Activated CD4-positive, alpha-beta memory T cell treated with anti-CD3 and anti-CD28 coated beads, Interleukin-2, amount 10 ng/mL, durations not matched to agents 7 days and 5 days (primary cell): ENCODE measurements at places on chromosomes 3 and 15. TPM values are rescaled to one million over a fixed set of nuclear protein-coding genes. Genes with fewer than 3 reads are reported as not detected.

DNA sequence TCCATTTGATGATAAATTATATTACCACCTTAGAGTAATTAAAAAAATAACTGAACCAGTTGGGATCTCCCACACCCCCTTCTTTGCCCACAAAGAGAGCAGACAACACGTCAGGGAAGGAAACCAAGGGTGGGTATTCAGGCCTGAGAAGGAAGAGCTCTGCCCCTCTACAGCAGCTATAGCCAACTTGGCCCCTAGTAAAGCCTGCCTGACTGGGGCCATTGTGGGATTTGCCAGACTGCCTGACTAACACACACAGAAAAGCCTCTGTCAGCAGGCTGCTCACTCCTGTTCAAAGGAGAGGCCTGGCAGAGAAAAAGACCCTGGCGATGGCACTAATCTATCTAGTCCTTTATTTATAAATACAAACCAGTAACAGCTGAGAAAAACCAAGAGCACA, 41.4 kb downstream of the ATP8B4 start:
- no peak overlapping the region for H3K27ac ChIP-seq
- H3K27me3 ChIP-seq, result no peaks in the 10 kb centered on the region
- peaks cover 26% of the 10 kb centered on the region for H3K36me3 ChIP-seq
- no peak for DNase-seq
- no peaks in the 10 kb centered on the region for H3K4me1 ChIP-seq

DNA sequence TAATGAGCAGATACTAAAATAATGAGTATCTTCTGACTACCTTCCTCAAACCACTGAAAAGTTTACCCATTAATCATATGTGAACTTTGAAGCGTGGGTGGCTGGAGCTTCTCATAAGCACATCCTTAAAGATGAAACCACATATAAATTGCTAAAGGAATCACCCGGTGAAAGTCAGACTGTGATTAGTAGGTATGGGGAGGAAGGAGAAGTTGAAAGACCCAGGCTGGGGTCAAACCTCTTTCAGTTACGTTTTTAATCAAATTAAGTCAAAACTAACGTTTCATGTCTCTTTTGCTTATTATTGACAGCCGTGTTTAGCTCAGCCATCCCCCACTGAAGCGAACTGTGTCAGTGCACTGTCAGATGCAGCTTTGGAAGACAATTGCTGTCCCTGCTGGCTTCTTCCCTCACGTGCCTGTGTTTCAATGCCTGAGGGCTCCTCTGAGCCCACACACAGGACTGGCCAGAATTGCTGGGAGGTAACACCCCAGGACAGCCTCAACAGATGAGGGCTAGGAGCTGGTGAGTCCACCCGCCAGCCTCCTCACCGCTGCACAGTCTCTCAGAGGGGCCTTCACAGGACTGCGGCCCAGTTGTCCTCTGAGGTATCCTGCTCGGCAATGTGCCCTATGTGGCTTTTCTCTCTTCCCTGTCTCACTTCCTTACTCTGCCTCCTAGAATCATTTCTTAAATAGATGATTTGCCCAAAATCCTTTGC, 29.3 kb upstream of the SH3BP5 start:
- H3K27ac ChIP-seq, result peak overlapping the region; percentile 42
- peaks cover under 1% of the 10 kb centered on the region for H3K36me3 ChIP-seq
- H3K27me3 ChIP-seq, result no peaks in the 10 kb centered on the region
- H3K4me1 ChIP-seq, result peaks cover 49% of the 10 kb centered on the region
- peak overlapping the region; percentile 11 for H3K4me3 ChIP-seq
- peak; percentile 42 for DNase-seq

Gene ST8SIA2
- not detected for total RNA-seq

Gene ADAMTS9
- total RNA-seq, result not detected

GRCh38 chr3:131001071-131001470, 25.6 kb downstream of the ASTE1 start:
- DNase-seq, result no peak
- no peak overlapping the region for H3K27ac ChIP-seq
- H3K27me3 ChIP-seq, result no peaks in the 10 kb centered on the region
- no peak overlapping the region for H3K4me3 ChIP-seq
- H3K4me1 ChIP-seq, result peaks cover 12% of the 10 kb centered on the region

DNA sequence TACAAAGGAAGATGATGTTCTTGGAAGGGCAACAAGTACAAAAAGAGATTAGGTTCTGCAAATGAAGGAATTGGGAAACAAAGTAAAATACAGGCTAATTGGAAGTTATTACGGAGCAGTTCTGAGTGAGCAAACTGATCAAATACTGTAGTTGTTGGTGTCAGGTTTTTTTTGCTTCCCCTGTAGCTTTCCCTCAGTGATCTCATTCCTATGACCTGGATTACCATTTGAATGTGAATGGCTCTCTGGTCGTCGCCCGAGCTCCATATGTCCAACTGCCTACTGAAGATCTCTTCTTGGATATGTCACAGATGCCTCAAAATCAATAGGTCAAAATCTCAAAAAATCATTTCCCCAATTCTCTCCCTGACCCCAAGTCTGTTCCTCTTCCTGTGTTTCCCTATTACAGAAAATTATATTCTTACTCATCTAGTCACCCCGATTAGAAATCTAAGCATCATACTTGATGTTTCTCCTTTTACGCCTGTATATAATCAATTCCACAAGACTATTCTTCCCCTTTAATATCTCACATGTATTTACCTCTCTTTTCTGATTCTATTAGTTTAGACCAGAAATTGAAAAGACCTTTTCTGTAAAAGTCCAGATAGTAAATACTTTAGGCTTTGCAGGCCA, 29.0 kb downstream of the GOLM2 start:
- no peak for DNase-seq
- no peak overlapping the region for H3K27ac ChIP-seq
- no peaks in the 10 kb centered on the region for H3K27me3 ChIP-seq
- peaks cover 6% of the 10 kb centered on the region for H3K4me1 ChIP-seq

Gene RASGRP1
- 208 TPM for total RNA-seq

GRCh38 chr3:115503394-115503793, 119.9 kb upstream of the GAP43 start:
- no peaks in the 10 kb centered on the region for H3K27me3 ChIP-seq
- no peaks in the 10 kb centered on the region for H3K4me1 ChIP-seq
- H3K36me3 ChIP-seq, result no peaks in the 10 kb centered on the region
- H3K27ac ChIP-seq, result no peak overlapping the region
- no peak for DNase-seq
- H3K4me3 ChIP-seq, result no peak overlapping the region

Gene SCN11A
- not detected for total RNA-seq

DNA sequence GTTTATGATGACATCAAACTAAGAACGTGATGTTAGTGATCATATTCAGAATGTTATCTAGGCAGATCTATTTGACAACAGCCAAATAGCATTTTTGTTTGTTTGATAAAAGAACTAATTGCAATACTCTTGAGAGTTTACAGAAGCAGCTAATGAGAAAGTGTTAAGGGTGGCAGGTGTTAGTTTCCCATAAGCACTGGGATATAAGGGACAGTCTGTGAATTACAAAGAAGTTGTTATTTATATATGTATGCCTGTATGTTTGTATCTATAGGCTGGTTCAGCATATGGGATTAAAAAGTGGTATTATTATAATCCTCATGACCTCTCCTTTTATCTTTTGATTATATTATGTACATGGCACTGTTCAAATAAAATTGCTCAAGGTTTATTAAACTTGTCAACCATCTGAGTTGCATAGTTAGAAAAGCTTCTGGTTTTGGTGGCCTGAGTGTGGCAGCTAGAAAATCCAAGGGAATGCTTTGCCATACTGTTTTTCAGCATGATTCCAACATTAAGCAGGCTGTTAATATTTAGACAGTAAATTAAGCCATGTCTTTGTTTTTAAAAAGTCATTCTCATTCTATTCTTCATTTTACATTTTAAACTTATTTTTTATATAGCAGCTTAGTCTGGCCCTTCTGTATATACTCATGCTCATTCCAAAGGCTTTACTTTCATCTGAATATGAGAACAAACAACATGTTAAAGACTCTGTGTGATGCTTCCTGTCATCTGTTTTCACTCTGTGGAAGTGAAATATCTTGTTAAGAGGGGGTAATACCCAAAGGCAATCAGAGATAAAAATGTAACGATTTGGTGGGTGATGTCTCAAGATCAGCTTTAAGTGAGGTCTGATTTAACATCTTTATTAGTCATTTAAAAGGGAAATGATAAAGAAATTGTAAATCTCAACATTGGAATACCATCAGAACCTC, 13.1 kb downstream of the ROBO2 start:
- DNase-seq, result no peak
- H3K27me3 ChIP-seq, result no peaks in the 10 kb centered on the region
- no peaks in the 10 kb centered on the region for H3K36me3 ChIP-seq
- no peak overlapping the region for H3K4me3 ChIP-seq
- H3K4me1 ChIP-seq, result no peaks in the 10 kb centered on the region

DNA sequence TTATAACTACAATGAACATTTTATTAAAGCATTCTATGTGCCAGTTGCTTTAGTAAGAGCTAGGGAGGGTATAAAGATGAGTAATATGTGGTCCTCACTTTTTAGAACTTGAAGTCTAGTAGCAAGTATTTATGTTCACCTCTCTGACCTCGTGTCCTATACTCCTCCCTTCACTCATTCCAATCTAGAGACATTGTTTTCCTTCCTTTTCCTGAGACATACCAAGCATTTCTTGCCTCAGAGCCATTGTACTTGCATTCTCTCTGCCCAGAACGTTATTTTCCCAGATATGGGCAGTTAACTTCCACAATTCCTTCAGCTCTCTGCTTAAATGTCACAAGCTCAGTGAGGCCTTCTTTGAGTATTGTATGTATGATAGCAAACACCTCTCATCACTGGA, 408.6 kb downstream of the PDCD6IP start:
- DNase-seq, result no peak
- H3K27me3 ChIP-seq, result no peaks in the 10 kb centered on the region
- no peak overlapping the region for H3K27ac ChIP-seq
- H3K36me3 ChIP-seq, result no peaks in the 10 kb centered on the region
- H3K4me3 ChIP-seq, result no peak overlapping the region

- H3K36me3 ChIP-seq, result peaks cover 7% of the 10 kb centered on the region
- peak; percentile 13 for DNase-seq
- peaks cover 3% of the 10 kb centered on the region for H3K4me1 ChIP-seq
- no peak overlapping the region for H3K27ac ChIP-seq
- H3K27me3 ChIP-seq, result peaks cover 73% of the 10 kb centered on the region
- H3K4me3 ChIP-seq, result no peak overlapping the region
Observed at GRCh38 chr15:101037090-101037830, 118.1 kb downstream of the LRRK1 start.

DNA sequence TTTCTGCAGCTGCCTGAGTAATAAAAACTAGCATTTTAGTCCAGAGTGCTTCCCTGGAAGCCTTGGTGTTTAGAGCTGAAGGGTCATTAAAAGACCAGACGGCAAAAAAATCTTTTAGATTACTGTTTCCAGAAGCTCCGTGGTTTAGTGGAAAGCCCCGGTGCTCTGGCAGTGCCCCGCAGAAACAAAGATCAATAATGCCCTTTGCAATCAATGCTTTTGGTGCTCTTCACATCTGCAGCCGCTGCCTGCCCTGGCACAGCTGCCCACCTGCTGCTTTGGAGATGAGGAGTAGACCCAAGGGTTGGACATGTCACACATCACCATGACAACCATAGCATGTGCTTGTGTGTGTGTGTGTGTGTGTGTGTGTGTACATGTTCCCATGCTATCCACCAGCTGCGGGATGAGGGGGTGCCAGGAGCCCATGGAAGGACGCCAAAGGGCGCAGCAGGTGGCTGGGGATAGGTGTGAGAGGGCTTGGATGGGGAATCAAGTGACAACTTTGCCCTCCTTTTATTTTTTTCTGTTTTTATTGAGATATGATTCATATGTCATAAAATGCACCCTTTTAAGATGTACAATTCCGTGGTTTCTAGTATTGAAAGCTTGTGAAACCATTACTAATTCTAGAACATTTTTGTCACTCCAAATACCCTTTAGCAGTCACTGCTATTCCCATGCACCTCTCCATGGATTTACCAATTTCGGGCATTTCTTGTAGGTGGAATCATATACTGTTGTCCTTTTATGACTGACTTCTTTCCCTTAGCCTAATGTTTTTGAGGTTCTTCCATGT, 75.7 kb upstream of the KLHL25 start:
- H3K27me3 ChIP-seq, result peaks cover 15% of the 10 kb centered on the region
- no peaks in the 10 kb centered on the region for H3K4me1 ChIP-seq
- no peaks in the 10 kb centered on the region for H3K36me3 ChIP-seq
- DNase-seq, result no peak

Gene ACTRT3
- total RNA-seq, result 0.43 TPM
